CD4-positive, alpha-beta T cell treated with Interleukin-1 beta for 1 hour (primary cell): ENCODE measurements at places on chromosomes 3 and 15.
A peak's percentile ranks its signal among the peaks of the same experiment; 100 is the strongest.

DNA sequence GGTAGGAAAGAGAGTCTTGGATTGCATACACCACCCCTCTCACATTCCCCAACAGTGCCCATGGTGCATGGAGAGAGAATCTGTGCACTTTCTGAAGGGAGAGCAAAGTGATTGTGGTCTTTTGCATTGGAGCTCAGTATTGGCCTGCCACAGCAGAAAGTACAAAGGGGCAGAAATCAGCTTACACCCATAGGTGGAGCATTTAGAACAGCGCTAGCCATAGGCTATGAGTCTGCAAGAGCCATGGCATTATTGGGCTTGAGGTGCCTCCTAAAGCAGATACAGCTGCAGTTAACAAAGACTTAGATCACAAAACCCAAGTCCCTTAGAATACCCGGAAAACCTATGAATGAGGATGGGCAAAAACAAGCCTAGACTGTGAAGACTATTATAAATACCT, 21.8 kb downstream of the SI start:
- DNase-seq: no peak

DNA sequence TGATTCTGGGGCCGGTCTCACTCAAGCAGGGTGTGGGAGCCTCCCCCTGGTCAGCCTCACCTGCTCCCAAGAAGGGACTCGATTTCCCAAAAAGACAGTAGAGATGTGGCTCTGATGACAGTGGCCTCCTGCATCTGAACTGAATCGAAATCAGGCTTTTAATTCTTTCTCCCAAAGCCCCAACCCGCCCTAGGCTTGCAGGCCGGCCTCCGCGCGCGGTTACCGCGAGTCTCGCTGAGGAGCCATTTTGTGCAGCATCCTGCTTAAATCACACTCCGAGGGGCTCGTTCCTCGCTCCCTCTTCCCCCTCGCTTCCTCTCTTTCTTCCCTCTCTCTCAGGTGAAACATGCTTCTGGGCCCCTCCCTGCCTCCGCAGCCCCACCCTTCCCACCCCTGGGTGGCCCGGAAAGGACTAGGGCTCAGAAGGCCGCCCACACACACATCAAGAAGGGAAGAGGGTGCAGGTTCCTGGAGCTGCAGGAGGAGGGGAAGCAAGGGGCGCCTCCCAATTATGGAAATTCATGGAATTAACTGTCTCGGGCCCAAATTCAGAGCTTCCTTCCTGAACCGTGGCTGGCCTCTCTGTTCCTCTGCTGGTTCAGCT, 30.9 kb upstream of the POLG start:
- no peak for DNase-seq

GRCh38 chr15:70643106-70643782, 120.1 kb downstream of the UACA start:
- DNase-seq: no peak

- no peak for DNase-seq
These were observed 82.3 kb upstream of the OXTR start for GRCh38 chr3:8851703-8852102.

DNA sequence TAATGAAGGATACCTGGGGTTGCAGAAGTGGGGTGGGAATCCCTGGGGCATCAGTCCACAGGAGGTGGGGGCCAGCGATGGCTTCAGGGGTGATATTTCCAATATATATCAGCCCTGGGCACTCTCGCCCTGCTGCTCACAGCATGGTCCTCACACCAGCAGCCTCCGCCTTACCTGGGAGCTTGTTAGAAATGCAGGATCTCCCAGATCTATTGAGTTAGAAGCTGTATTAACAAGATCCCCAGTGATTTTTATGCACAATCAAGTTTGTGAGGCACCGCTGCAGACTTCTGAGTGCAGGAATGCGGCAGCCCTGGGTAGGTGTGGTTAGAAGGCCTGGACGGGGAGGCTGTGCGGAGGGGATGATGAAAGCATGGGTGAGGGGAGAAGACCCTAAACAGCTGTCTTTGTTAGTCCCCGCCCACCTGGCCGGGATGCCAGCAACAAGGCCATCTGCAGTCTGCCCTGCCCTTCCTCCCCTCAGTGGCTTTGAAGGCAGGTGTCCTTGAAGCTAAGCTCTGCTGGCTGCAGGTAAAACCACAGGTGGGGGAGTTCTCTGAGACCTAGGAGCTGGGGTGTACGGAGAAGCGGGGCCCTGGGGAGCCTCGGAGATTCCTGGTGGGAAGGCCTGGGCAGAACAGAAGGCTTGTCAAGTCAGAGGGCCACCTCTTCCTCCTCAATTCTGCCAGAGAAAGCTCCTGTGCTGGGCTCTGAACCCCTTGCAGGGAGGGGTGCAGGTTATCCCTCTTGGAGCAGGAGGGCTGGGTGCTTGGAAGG, 11.4 kb downstream of the FAM107A start:
- DNase-seq: no peak

DNA sequence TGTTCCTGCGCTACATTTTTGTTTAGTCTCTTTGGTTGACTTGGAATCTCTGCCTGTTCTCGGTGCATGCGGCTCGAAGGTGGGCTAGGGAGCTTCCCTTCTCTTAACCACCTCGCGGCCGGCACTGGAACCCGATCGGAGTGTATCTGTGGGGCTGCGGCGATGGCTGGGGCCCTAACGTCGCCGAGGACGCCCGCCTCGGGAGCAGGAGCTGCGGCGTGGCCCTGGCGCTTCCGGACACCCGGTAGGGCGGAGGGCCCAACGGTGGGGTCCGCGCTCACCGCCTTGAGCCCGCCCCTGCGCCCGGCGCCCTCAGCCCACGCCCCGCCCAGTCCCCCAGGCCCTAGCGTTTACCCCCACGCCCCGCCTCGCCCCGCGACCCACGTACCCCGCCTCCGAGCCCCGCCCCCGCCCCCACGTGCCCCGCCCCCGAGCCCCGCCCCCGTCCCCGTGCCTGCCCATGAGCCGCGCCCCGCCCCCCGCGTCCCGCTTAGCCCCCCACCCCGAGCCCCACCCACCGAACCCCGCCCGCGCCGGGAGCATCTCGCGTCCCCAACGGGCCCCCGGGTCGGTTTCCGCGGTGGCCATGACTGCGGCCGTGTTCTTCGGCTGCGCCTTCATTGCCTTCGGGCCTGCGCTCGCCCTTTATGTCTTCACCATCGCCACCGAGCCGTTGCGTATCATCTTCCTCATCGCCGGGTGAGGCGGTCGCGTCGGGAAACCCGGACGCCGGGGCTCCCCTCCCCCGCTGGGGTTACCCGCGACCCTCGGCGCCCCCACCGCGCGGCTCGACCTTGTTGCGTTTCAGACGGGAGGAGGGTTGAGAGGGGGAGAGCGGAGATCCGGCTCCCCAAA, at the start of gene APH1B:
Gene APH1B (plus strand): TSS at position 568 of the 855 bp plus-strand sequence. CDS start 19 bp downstream, at position 587.
- DNase-seq: peak; percentile 86

DNA sequence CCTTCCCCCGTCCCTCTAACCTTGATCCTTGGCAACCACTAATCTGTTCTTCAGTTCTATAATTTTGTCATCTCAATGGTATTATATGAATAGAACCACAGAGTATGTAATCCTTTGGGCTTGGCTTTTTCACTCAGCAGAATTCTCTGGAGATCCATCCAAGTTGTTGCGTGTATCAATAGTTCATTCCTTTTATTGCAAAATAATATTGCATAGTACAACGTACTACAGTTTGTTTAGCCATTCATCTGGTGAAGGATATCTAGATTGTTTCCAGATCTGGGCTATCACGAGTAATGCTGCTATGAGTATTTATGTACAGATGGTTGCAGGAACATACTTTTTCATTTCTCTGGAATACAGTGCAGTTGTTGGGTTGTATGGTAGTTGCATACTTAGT, 76.2 kb downstream of the PLXNA1 start:
- DNase-seq: no peak

DNA sequence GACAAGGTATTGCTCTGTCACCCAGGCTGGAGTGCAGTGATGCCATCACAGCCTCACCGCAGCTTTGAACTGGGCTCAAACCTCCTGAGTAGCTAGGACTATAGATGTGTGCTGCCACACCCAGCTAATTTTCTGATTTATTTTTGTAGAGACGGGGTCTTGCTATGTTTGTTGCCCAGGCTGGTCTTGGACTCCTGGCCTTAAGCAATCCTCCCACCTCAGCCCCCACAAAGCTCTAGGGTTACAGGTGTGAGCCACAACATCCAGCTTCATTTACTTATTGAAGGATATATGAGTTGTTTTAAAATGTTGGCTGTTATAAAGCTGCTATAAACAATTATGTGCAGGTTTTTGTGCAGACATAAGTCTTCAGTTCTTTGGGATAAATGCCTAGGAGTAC, 62.2 kb downstream of the SEC22A start:
- no peak for DNase-seq
